ENCODE measurements at places on chromosomes 3 and 15.

GRCh38 chr3:126136428-126137220 is 43.8 kb downstream of the ALDH1L1 start:
- no peak for DNase-seq

GRCh38 chr3:119236756-119237155 is 3.9 kb downstream of the B4GALT4 start:
- DNase-seq, result no peak

GRCh38 chr15:100941536-100941935 is 22.4 kb downstream of the LRRK1 start:
- no peak for DNase-seq

- no peak for DNase-seq
Observed at GRCh38 chr3:178669022-178669601, 132.9 kb downstream of the KCNMB2 start.

Data from activated CD4-positive, alpha-beta T cell treated with anti-CD3 and anti-CD28 coated beads, Interleukin-2, amount 50 U/mL, for 1 hour (primary cell).